ENCODE measurements at places on chromosomes 7 and 10.

DNA sequence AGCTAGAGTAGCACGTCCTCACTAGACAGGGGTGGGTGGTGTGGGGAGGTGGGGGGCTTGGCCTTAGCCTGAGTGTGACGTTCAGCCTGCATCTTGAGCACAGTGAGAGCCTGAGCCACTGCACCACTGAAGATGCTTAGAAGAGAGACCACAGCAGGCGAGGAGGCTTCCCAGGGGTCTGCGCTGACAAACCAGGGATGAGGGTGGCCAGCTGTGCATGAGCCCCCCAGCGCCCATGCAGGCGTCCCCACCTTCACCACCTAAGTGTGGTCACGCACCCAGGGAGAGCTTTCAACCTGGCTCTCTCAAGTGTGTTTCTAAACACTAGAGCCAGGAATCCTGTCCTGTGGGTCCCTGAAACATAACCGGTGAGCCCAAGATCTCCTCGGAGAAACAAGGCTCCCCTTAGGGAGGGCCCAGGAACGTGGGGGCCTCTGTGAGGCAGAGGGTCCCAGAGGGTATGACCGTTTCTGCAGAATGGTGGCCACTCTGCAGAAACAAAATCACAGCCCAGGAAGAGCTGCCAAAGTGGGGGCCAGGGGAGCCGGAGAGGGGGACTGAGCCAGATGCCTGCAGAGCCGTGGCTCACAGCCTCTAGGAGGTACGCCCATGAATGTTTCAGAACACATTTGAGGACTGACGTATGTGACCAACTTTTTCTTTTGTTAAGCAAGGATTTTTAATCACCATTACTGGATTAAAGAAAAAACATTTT is 85.2 kb upstream of the INSIG1 start:
- DNase-seq, result no peak

DNA sequence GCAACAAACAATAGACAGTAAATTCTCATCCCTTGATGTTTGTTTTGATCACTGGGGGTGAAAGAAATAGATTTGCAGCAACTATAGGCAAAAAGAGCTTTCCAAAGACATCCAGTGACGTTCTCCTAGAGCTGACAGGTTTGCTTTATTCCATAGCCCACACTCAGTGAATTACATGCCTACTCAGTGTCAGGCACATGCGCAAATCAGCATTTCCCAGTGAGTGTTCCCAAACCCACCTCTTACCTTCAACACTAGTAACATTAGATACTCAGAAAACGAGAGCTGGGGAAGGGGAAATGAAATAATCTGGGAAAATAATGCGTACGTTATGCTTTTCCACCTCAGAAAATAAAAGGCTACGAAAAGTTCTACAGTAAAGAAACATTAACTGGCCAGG is 144.1 kb downstream of the CPEB3 start:
- no peak for DNase-seq

GRCh38 chr10:48406204-48406603 is 99.7 kb downstream of the MAPK8 start:
- DNase-seq, result no peak

GRCh38 chr7:82209179-82209747 is 234.3 kb downstream of the CACNA2D1 start:
- DNase-seq, result no peak

- DNase-seq, result no peak
Observed at GRCh38 chr10:127600479-127600878, 51.4 kb downstream of the NPS start.

- no peak for DNase-seq
Observed at GRCh38 chr7:139111811-139112301, 2.3 kb upstream of the ZC3HAV1 start.

- DNase-seq, result no peak
Observed at GRCh38 chr10:12588091-12588860, 238.9 kb downstream of the CAMK1D start.

Data from NCI-H524 treated with DMSO at 0.1 percent for 48 hours (cell line).